Natural killer cell treated with Interleukin-12 subunit alpha and Interleukin-12 subunit beta and Interleukin-15 and Interleukin-18, amount 100 ng/mL, for 72 hours (primary cell): ENCODE measurements at places on chromosomes 5 and 9. TPM values are rescaled to one million over a fixed set of nuclear protein-coding genes. Genes with fewer than 3 reads are reported as not detected.

The RAPGEF6 gene
- 39.2 TPM for total RNA-seq

- no peaks in the 10 kb centered on the region for H3K36me3 ChIP-seq
- no peak overlapping the region for H3K27ac ChIP-seq
- H3K4me1 ChIP-seq, result no peaks in the 10 kb centered on the region
- no peaks in the 10 kb centered on the region for H3K27me3 ChIP-seq
- H3K4me3 ChIP-seq, result no peak overlapping the region
Observed at GRCh38 chr5:94378062-94378461, 240.3 kb downstream of the KIAA0825 start.

The ACOT12 gene
- total RNA-seq, result not detected

The BRINP1 gene
- total RNA-seq, result not detected

DNA sequence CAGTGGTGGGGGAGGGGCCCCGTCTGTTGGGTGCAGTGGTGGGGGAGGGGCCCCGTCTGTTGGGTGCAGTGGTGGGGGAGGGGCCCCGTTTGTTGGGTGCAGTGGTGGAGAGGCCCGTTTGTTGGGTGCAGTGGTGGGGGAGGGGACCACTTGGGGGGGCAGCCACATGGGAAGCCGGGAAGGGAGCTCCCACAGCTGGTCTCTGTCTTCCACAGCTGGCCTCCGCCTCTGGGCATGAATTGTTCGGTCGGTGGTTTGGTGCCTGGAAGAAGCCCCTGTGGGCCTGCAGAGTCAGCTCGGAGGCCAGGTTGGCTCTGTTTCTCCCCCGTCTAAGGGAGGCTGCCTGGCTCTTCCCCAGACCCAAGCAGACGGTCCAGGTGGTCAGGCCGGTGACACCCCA lies 69.3 kb downstream of the COL5A1 start:
- H3K4me1 ChIP-seq, result peaks cover 23% of the 10 kb centered on the region
- DNase-seq, result no peak
- peaks cover 7% of the 10 kb centered on the region for H3K36me3 ChIP-seq
- H3K27me3 ChIP-seq, result no peaks in the 10 kb centered on the region

DNA sequence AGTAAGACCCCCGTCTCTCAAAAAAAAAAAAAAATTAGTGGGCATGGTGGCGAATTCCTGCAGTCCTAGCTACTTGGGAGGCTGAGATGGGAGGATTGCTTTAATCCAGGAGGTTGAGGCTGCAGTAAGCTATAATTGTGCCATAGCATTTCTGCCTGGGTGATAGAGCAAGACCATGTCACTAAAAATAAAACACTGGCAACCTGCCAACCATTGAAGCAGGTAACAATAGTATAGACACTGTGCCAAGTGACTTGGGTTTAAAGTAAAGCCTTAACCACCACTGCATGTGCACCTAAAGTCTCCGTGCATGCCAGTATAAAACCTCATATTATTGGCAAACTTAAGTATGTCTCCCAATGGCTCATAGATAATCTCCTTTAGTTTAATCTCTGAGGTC lies 3.4 kb upstream of the APBA1 start:
- no peak for DNase-seq
- H3K27ac ChIP-seq, result no peak overlapping the region
- H3K36me3 ChIP-seq, result no peaks in the 10 kb centered on the region
- no peak overlapping the region for H3K4me3 ChIP-seq
- H3K27me3 ChIP-seq, result peaks cover 14% of the 10 kb centered on the region
- no peaks in the 10 kb centered on the region for H3K4me1 ChIP-seq

GRCh38 chr9:107547303-107547702 lies 57.7 kb upstream of the KLF4 start:
- no peak overlapping the region for H3K27ac ChIP-seq
- DNase-seq, result no peak
- H3K27me3 ChIP-seq, result peaks cover 2% of the 10 kb centered on the region
- no peak overlapping the region for H3K4me3 ChIP-seq

The FGD3 gene
- 42.0 TPM for total RNA-seq

DNA sequence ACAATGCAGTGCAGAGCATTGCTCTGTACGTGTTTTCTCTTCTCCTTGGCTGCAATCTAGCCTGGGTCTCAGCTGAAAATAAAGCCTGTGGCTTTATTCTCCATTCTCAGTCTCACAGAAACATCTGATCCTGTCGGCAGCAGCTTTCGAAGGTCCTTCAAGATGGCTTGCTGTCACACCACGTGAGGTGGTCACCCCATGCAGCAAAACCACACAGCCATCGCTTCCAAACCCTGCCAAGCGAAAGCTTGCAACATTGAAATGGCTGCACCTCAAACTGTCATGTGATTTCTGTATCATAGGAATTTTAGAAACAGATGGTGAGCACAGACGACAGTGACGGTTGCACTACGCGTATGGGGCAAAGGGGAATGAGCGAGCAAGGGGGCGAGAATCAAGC lies 98.5 kb upstream of the SMARCA2 start:
- no peak overlapping the region for H3K4me3 ChIP-seq
- H3K36me3 ChIP-seq, result no peaks in the 10 kb centered on the region
- no peak for DNase-seq
- H3K27ac ChIP-seq, result no peak overlapping the region
- H3K27me3 ChIP-seq, result peaks cover 34% of the 10 kb centered on the region
- H3K4me1 ChIP-seq, result no peaks in the 10 kb centered on the region

- no peaks in the 10 kb centered on the region for H3K36me3 ChIP-seq
- no peak overlapping the region for H3K27ac ChIP-seq
- H3K4me1 ChIP-seq, result no peaks in the 10 kb centered on the region
- H3K4me3 ChIP-seq, result no peak overlapping the region
Observed at GRCh38 chr5:152100462-152100861, 175.8 kb upstream of the GLRA1 start.

- H3K4me1 ChIP-seq, result peaks cover 8% of the 10 kb centered on the region
- H3K27me3 ChIP-seq, result peaks cover 6% of the 10 kb centered on the region
- no peaks in the 10 kb centered on the region for H3K36me3 ChIP-seq
- no peak overlapping the region for H3K4me3 ChIP-seq
- H3K27ac ChIP-seq, result no peak overlapping the region
- DNase-seq, result no peak
Observed at GRCh38 chr5:173778784-173779304, 109.3 kb upstream of the CPEB4 start.

DNA sequence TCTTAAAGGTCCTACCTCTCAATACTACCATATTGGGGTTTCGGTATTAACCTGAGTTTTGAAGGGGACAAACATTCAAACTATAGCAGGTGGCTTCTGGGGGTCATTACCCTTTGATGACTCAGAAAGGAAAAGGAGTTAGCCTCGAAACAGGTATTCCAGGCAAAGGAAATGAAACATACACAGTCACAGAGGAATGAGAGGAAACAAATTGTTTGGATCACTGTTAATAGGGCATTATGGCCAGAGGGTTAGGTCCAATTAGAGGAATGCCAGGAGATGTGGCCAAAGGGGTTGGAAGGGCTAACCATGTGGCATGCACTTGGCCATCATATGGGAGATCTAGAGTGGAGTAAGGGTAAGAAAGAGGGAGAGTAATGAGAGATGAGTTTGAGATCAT lies 23.9 kb upstream of the NIM1K start:
- DNase-seq, result no peak
- peaks cover 14% of the 10 kb centered on the region for H3K4me1 ChIP-seq
- H3K4me3 ChIP-seq, result no peak overlapping the region
- H3K27ac ChIP-seq, result no peak overlapping the region
- no peaks in the 10 kb centered on the region for H3K27me3 ChIP-seq
- H3K36me3 ChIP-seq, result peaks cover 37% of the 10 kb centered on the region

The CSF1R gene
- 1.4 TPM for total RNA-seq

The NUTM2G gene
- total RNA-seq, result not detected

DNA sequence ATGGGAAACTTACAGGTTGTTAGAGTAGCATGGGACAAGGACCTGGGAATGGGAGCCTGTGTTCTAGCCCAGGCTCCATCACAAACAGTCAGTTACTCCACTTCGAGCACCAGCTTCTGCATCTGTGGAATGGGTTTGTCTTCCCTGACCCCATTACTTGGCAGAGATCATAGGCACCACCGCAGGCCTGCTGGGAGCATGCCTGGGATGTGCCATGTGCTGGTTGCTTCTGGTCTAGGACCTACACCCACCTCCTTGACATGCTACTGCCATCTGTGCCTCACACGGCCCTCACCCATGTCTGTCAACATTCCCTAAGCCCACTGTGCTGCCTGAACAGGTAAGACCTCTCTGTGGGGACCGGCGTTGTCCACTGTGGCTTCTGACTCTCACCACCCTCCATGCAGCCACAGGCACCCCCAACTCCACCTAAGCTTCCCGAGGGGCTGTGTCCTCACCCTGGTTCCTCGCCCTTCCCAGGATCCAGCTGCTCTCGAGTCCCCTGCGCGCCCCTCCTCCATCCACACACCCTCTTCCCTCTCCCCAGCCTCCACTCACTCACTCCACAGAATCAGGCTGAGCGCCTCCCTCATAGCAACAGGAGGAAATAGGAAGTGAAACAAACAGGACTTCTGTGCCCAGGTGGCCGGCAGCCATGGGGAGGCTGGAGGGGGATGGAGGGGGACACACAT lies 85.9 kb upstream of the FAM120A start:
- H3K4me1 ChIP-seq, result no peaks in the 10 kb centered on the region
- no peak overlapping the region for H3K4me3 ChIP-seq
- no peak overlapping the region for H3K27ac ChIP-seq
- DNase-seq, result no peak
- H3K27me3 ChIP-seq, result peaks cover 30% of the 10 kb centered on the region
